ENCODE measurements at places on chromosomes 12 and 14. TPM values are rescaled to one million over a fixed set of nuclear protein-coding genes. Genes with fewer than 3 reads are reported as not detected.

The SLC39A9 gene
- 76.2 TPM for total RNA-seq

The DERA gene
- total RNA-seq = 53.8 TPM

The AQP6 gene
- not detected for total RNA-seq

The ASCL1 gene
- not detected for total RNA-seq

The PKP2 gene
- 0.64 TPM for total RNA-seq

The BLOC1S1 gene
- total RNA-seq = 141 TPM

The ARHGAP9 gene
- 2.2 TPM for total RNA-seq

The ESR2 gene
- total RNA-seq = 0.40 TPM

The HOXC12 gene
- not detected for total RNA-seq

Measured in epithelial cell of alveolus of lung (primary cell).